Natural killer cell (primary cell): ENCODE measurements at places on chromosomes 6 and 20. TPM values are rescaled to one million over a fixed set of nuclear protein-coding genes. Genes with fewer than 3 reads are reported as not detected.
A peak's percentile ranks its signal among the peaks of the same experiment; 100 is the strongest.

DNA sequence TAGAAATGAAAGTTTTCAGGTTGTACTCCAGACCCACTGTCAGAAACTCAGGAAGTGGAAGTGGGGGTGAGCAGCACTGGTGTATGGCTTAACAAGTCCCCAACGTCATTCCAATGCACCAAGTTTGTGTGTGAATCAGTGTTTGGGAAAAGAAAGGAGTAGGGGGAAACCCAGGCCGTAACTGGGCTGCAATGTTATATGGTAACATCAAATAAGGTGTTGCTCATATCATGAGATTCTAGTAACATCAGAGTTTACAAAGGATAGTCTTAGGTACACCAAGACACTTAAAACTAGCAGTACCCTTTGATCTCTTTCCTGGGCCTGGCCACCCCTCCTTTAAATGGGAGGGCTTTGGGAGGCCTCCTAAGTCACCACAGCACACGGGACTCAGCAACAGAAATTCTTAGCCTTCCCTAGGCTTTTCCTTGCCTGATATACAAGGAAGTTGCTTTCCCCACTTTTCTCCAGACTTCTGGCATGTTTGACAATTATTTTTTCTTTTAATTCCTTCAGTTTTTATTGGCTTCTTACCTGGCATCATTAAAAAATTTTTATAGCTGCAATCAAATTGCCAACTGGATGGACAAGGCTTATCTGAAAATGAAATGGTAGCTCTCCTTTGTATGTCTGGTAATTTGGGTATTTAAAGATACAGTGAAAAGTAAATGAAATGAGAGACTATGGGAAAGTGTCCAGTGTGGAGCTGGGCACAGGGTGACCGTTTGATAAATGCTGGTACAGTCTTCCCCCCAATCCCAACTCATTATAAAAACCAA, 15.1 kb downstream of the E2F3 start:
- no peak for DNase-seq

GRCh38 chr6:113671421-113671820, 185.7 kb upstream of the MARCKS start:
- DNase-seq, result no peak

The RIPPLY2 gene
- not detected for total RNA-seq

The RAET1L gene
- total RNA-seq, result not detected

DNA sequence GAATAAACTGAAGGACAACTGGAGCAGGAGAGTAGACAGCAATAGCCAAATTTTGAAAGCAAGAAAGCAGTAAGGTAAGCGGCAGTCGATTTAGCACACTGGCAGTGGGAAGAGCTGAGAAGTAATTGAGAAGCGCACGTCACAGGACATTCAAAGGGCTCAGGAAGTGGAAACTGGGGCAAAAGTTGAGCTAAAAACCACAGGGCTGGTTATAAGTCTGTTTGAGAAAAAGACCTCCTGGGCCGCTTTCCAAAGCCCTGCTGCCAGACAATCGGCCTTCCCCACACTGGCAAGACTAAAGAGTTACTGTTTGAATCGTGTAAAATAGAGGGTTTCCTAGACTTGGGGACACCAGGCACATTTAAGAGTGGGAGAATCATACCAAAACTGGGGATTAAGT, 161.4 kb downstream of the DNAH8 start:
- DNase-seq, result peak; percentile 44

The TXLNB gene
- total RNA-seq, result 0.50 TPM

- no peak for DNase-seq
Observed at GRCh38 chr20:362271-363254, 15.7 kb downstream of the NRSN2 start.

- no peak for DNase-seq
Observed at GRCh38 chr6:156782691-156783320, 5.6 kb downstream of the ARID1B start.

The OPN5 gene
- not detected for total RNA-seq

DNA sequence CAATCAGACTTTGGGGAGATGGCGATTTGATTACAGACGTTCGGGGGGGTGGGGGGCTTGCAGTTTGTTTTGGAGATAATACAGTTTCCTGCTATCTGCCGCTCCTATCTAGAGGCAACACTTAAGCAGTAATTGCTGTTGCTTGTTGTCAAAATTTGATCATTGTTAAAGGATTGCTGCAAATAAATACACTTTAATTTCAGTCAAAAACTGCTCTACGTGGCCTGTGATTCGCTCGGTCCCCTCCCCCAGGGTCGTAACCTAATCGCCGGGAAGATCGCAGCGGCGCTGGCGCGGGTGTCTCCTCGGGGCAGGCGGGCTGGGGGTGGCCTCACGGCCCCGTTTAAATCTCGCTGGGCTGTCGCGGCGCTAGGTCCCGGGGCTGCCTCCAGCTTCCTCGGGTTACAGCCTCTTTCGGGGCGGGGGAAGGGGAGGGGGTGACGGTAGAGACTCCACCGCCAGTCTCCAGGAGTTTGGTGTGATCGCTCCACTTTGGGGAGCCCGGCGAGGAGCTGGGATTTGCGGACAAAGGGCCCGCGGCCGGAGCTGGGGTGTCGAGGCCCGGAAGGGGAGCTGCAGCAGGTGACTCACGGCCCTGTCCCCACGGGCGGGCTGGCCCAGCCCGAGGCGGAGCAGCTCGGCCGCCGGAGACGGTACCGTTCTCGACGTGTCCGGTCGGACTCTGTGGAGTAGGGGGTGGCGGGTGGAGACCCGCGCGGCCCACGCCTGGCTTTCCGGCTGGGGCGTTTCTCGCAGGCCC, 4.2 kb downstream of the FOXC1 start:
- DNase-seq, result peak; percentile 14

DNA sequence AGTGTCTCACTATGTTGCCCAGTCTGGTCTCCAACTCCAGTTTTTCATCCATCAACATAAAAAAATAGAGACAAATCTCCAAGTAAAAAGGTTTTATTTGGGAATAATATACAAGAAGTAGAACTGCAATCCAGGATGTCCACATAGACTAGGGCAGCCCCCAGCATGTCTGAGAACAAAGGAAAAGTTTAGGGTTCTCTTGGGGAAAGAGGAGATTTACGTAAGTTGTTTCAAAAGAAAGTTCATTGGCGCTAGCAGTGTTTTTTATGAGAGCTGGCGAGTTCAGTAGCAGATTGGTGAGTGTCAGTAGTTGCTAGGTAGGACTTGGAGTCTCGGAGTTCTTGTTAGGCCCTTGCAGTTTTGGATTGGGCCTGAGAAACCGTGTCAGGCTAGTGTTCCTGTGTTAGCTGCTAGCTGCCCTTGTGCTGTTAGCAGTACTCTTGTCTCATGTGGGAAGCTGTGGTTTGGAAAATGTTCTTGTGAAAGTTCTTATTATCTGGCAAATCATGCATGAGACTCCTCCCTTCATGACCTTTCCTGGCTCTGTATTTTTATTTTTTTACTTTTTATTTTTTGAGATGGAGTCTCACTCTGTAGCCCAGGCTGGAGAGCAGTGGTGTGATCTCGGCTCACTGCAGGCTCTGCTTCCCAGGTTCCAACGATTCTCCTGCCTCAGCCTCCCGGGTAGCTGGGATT, 24.7 kb downstream of the TTLL9 start:
- DNase-seq, result no peak

The OTOR gene
- total RNA-seq, result not detected
